ENCODE measurements at places on chromosomes 2 and 18. TPM values are rescaled to one million over a fixed set of nuclear protein-coding genes. Genes with fewer than 3 reads are reported as not detected.

- no peaks in the 10 kb centered on the region for H3K36me3 ChIP-seq
- H3K27me3 ChIP-seq = no peaks in the 10 kb centered on the region
- DNase-seq = no peak
Measured at GRCh38 chr2:34161549-34161948, 562.5 kb upstream of the FAM98A start.

GRCh38 chr2:65434592-65435241, 2.3 kb upstream of the SPRED2 start:
- H3K27me3 ChIP-seq = no peaks in the 10 kb centered on the region
- no peak for DNase-seq
- no peaks in the 10 kb centered on the region for H3K36me3 ChIP-seq
- H3K27ac ChIP-seq = no peak overlapping the region

DNA sequence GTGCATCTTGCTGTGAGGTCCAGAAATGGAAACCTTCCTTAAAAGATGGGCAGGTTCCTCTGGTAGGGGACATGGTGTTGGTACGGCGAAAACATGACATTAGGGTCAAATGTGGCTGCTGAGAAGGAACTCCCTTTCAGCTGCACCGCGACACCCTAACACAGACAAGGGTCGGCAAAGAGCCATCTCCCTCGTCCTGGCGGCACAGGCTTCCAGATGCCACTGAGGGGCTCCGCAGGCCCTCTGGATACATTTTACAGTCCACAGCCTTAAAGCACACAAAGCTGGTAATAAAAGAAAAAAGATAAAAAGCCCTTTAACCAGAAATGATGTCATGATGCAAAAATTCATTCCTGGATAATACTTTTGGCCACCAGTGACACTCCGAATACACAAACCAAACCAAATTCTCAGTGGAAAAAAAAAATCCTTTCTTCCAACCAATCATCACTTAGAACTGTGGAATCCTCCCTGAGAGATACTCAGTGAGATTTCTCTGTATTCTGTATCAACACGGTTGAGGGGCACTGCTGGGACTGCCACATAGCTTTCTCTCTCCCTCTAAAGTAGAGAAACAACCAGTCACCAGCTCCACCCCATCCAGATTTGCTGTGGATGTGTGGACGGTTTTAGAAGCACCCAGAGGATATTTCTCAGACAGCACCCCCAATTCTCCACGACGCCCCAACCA, 174.8 kb downstream of the HDAC4 start:
- H3K27me3 ChIP-seq = no peaks in the 10 kb centered on the region
- no peak for DNase-seq
- H3K4me1 ChIP-seq = peaks cover 82% of the 10 kb centered on the region
- peak overlapping the region; percentile 43 for H3K27ac ChIP-seq
- no peak overlapping the region for H3K4me3 ChIP-seq

The DBI gene
- total RNA-seq = 236 TPM

The ANKRD62 gene
- total RNA-seq = not detected

- H3K27me3 ChIP-seq = no peaks in the 10 kb centered on the region
- no peak overlapping the region for H3K4me3 ChIP-seq
- no peak overlapping the region for H3K27ac ChIP-seq
- H3K36me3 ChIP-seq = peaks cover 18% of the 10 kb centered on the region
- peaks cover 31% of the 10 kb centered on the region for H3K4me1 ChIP-seq
- no peak for DNase-seq
Measured at GRCh38 chr2:55014962-55015939, 35.0 kb downstream of the RTN4 start.

- H3K27me3 ChIP-seq = no peaks in the 10 kb centered on the region
- no peaks in the 10 kb centered on the region for H3K36me3 ChIP-seq
- H3K4me3 ChIP-seq = no peak overlapping the region
- no peak overlapping the region for H3K27ac ChIP-seq
- DNase-seq = no peak
- H3K4me1 ChIP-seq = peaks cover 26% of the 10 kb centered on the region
Measured at GRCh38 chr2:98455494-98455976, 10.9 kb downstream of the INPP4A start.

The TUBB8B gene
- not detected for total RNA-seq

- DNase-seq = no peak
- peaks cover 26% of the 10 kb centered on the region for H3K4me1 ChIP-seq
- no peaks in the 10 kb centered on the region for H3K27me3 ChIP-seq
- H3K27ac ChIP-seq = peak overlapping the region; percentile 78
- peak overlapping the region; percentile 98 for H3K4me3 ChIP-seq
Measured at GRCh38 chr18:41630232-41630886, 324.7 kb upstream of the PIK3C3 start.

DNA sequence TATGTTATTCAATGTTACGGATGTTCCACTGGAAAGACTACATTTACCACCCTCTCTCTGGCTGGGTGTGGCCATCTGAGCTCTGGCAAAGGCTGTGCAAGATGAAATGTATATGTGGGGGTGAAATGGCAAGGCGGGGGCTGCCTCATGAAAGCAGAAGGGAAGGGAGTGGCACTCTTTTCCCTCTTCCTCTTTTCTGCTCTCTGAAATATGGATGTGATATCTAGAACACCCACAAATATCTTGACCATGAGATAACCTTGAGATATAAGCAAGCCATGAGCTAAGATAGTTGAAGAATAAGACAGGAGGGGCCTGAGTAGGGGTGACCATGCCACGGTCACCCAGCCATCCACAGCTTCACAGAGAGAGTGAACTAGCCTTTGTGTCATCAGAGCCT, 367.8 kb upstream of the ID2 start:
- H3K27ac ChIP-seq = no peak overlapping the region
- H3K4me3 ChIP-seq = no peak overlapping the region
- peaks cover 2% of the 10 kb centered on the region for H3K36me3 ChIP-seq
- peaks cover 21% of the 10 kb centered on the region for H3K4me1 ChIP-seq

DNA sequence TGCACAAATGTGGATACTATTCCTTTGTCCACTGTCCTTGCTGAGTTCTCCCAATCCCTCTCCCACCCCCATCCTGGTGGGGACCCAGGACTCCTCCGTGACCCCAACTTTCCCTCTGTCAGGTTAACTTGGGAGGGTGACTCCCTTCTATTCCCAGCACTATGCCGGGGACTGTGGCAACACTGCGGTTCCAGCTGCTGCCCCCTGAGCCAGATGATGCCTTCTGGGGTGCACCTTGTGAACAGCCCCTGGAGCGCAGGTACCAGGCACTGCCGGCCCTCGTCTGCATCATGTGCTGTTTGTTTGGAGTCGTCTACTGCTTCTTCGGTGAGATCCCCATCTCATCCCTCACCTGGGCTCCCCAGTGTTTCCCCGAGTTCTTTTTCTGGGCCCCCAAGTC, 739 bp downstream of the TMEM198 start:
- peak overlapping the region; percentile 81 for H3K27ac ChIP-seq
- no peak for DNase-seq
- H3K4me1 ChIP-seq = peaks cover 39% of the 10 kb centered on the region
- H3K27me3 ChIP-seq = no peaks in the 10 kb centered on the region
- peaks cover 3% of the 10 kb centered on the region for H3K36me3 ChIP-seq

DNA sequence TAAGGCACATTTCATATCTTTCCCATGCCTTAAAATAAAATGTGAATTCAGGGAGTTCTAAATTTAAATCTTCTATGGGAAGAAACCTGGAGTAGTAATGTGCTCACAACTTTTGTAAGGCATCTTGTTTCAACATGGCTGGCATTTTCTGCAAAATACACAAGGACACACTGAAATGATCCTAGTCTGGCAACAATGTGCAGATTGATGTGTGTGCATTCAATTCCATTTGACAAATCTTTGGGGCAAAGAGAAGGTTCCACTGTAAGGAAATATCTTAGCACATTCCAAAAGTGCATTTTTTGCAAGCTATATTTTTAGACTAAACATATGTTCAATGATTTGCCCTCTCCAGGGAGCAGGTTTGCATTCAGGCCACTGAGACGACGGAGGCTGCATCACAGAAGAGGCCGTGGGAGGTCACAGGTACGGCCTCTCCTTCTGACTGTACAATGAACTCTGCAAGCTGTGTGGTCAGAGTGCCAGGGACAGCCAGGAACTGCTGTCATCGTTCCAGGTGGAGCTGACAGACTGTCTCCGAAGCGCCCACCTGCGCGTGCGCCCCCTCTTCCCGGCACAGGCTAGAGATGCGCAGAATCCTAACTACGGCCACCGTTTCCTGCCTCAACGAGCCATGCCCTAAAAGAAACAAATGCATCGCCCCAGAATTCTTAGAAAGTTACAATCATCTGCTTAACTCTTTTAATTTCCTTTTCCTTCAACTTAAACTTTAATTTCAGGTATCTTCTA, 149.2 kb upstream of the POU3F3 start:
- no peak overlapping the region for H3K27ac ChIP-seq
- H3K4me1 ChIP-seq = peaks cover 61% of the 10 kb centered on the region
- DNase-seq = no peak
- no peaks in the 10 kb centered on the region for H3K27me3 ChIP-seq
- H3K36me3 ChIP-seq = no peaks in the 10 kb centered on the region
- no peak overlapping the region for H3K4me3 ChIP-seq

GRCh38 chr2:16716024-16716423, 50.4 kb upstream of the CYRIA start:
- H3K4me3 ChIP-seq = no peak overlapping the region
- H3K36me3 ChIP-seq = no peaks in the 10 kb centered on the region
- no peak for DNase-seq
- peaks cover 27% of the 10 kb centered on the region for H3K4me1 ChIP-seq
- peak overlapping the region; percentile 52 for H3K27ac ChIP-seq
- H3K27me3 ChIP-seq = no peaks in the 10 kb centered on the region

The ZSWIM2 gene
- total RNA-seq = not detected

- peaks cover 8% of the 10 kb centered on the region for H3K4me1 ChIP-seq
- H3K27ac ChIP-seq = no peak overlapping the region
- no peak overlapping the region for H3K4me3 ChIP-seq
- H3K36me3 ChIP-seq = peaks cover 2% of the 10 kb centered on the region
Measured at GRCh38 chr2:19947184-19947940, 42.5 kb downstream of the WDR35 start.

GRCh38 chr2:190877436-190877835, 3.2 kb upstream of the GLS start:
- peaks cover 14% of the 10 kb centered on the region for H3K4me1 ChIP-seq
- H3K4me3 ChIP-seq = peak overlapping the region; percentile 23
- H3K27me3 ChIP-seq = no peaks in the 10 kb centered on the region
- no peaks in the 10 kb centered on the region for H3K36me3 ChIP-seq
- DNase-seq = no peak
- no peak overlapping the region for H3K27ac ChIP-seq

DNA sequence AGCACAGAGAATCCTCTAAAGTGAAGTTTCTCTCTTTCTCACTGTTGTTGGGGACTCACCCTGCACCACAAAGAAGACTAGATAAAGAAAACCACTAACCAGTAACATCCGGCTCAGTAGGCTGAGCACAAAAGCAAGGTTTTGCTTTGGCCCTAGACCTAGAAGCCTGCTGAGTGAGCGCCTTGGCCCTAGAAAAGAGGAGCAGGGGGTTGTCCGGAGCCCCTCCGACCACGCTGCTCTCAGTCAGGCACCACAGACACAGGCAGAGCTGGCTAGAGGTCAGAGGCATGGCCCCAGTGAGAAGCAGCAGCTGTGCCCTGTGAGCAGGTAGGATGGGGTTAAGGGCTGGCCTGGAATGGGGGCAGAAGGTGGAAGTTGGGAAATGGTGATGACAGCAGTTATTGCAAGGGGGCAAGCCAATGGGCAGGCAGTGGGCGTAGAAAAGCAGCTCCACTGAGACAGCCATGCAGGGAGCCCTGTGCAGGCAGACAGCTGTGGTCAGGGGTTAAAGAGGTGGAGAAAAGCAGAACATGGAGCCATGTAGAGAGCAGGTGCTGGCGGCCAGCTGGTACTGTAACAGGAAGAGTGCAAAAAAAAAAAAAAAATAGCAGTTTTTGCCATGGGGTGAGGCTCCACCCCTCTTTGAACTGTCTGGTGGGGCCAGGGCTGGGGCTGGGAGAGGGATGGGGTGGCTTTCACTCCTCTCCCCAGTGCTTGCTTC, 36.9 kb upstream of the SLC14A1 start:
- no peak overlapping the region for H3K4me3 ChIP-seq
- peaks cover 18% of the 10 kb centered on the region for H3K27me3 ChIP-seq
- H3K36me3 ChIP-seq = no peaks in the 10 kb centered on the region
- DNase-seq = no peak

DNA sequence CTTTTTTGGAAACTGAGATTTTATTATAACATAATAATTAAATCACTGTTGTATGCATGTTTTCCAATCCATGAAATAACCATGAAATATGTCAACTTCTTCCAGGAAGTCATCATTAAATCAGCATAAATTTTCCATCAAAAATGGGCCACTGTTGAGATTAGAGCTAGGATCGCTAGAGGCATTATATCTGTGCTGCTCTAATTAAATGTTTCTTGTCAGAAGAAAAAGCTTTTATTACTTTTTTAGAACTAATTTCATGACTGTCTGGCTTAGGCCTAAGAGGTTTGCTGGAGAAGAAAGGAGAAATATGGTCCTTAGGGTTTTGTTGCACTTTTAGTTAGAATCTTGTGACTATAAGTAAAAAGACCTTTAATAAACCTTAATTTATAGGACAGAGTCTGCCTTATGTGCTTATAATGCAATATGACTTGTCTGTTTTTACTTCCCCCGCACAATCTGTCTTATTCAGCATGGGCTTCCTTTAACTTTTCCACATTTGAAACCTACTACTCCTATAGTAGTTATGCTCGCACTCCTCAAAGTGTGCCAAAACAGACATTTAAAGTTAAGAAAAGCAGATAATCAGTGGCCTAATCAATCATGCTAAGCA, 363.4 kb upstream of the GCFC2 start:
- H3K4me3 ChIP-seq = no peak overlapping the region
- no peak overlapping the region for H3K27ac ChIP-seq
- no peak for DNase-seq

The ZNF396 gene
- 3.6 TPM for total RNA-seq

- no peak for DNase-seq
- H3K4me3 ChIP-seq = no peak overlapping the region
- H3K4me1 ChIP-seq = peaks cover 28% of the 10 kb centered on the region
- no peak overlapping the region for H3K27ac ChIP-seq
- no peaks in the 10 kb centered on the region for H3K36me3 ChIP-seq
Measured at GRCh38 chr2:230888824-230889400, 24.2 kb downstream of the ITM2C start.

DNA sequence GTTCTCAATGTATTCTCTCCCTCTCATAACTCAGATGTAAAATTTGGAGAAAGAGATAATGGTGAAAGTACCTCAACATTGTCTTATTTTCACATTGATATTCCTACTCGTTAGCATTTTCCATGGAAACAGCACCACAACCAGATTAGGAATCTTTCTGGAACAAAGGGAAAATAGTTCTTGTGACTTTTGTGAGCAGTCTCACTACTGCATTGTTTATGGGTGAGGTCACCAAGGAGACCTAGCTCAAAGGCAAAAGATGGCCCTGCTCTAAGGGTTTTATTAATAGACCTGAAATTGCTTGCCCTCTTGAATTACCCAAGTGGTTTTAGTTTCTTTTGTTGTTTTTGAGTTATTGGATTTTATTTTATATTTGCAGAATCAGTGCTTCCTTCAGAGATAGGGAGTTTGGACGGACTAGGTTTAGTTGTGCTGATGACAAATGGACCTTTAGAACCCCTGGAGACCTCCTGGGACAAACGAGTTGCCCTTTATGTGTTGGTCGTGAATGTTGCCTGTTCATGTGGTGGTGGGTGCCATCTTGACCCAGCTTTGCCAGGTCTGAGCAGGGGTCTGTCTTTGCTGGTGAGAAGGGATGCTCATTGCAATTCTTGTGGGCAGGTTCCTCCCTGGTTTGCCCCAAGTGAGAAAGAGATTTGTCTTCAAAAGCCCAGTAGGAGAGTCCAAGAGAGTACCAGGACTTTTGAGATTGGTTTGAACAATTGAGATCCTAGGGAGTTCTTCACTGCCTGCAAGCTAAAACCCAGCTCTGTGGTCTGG, 58.1 kb downstream of the INPP4A start:
- H3K4me3 ChIP-seq = peak overlapping the region; percentile 57
- H3K4me1 ChIP-seq = peaks cover 57% of the 10 kb centered on the region
- no peaks in the 10 kb centered on the region for H3K27me3 ChIP-seq
- H3K27ac ChIP-seq = peak overlapping the region; percentile 97
- no peak for DNase-seq
